ENCODE measurements at places on chromosomes 3 and 15.

GRCh38 chr15:90336705-90337141 is 15.4 kb upstream of the ZNF774 start:
- DNase-seq, result no peak

- DNase-seq, result peak; percentile 11
Measured at GRCh38 chr3:46422617-46423016, 15.6 kb downstream of the CCRL2 start.

GRCh38 chr15:54519577-54519976 is 541.3 kb downstream of the UNC13C start:
- no peak for DNase-seq

- peak; percentile 67 for DNase-seq
Measured at GRCh38 chr3:66253790-66254620, 33.2 kb downstream of the SLC25A26 start.

DNA sequence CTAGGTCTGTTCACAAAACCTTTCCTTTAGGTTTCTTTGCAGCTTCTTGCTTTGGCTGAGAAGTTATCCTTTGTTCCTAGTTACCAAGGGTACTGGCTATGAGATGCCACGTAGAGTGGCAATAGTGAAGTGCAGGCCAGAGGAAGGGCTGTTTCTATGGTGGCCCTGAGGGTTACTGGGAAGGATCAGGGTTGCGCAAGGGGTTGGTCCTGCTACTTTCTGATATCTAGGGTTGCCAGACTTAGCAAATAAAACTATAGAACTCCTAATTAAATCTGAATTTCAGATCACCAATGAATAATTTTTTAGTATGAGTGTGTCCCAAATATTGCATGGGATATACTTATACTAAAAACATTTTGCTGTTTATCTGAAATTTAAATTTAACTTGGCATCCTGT is 317.6 kb upstream of the CTDSPL start:
- DNase-seq, result no peak

GRCh38 chr15:66489179-66489791 is 8.3 kb downstream of the SNAPC5 start:
- no peak for DNase-seq

DNA sequence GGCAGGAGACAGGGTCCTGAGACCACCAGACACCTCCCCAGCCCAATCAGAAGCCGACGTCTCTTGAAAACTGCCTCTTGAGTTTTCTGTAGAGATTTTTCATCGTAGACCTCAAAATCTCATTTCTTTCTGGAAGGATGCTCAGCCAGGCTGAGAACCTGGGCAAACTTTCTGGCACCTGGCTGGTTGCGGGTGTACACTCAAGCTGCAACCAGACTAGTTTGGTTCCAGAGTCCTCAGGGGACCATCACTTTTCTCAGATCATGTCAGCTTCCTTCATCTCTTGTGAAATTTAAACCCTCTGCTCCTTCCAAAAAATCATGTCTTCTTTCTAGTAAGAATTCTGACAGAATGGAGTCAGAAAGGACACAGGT is 45.1 kb downstream of the CMTM7 start:
- DNase-seq, result no peak

DNA sequence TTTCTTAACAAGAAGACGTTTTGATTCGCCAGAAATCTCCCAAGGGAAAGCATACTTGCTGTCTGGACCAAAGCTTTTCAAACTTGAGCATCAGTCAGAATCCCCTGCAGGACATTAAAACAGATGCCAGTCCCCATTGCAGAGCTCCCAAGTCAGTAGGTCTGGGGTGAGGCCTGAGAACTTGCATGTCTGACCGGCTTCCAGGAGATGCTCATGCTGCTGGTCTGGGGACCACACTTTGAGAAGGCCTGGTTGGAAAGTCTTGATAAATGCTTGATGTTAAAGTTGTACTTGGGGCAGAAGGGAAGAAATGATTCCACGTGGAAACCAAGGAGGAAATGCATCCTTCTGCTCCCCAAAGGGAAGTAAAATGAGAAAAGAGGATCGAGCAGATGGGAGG is 24.3 kb upstream of the CAV3 start:
- DNase-seq, result no peak

GRCh38 chr3:69568951-69569350 is 170.3 kb upstream of the MITF start:
- DNase-seq, result no peak
